ENCODE measurements at places on chromosomes 4 and X. TPM values are rescaled to one million over a fixed set of nuclear protein-coding genes. Genes with fewer than 3 reads are reported as not detected.

DNA sequence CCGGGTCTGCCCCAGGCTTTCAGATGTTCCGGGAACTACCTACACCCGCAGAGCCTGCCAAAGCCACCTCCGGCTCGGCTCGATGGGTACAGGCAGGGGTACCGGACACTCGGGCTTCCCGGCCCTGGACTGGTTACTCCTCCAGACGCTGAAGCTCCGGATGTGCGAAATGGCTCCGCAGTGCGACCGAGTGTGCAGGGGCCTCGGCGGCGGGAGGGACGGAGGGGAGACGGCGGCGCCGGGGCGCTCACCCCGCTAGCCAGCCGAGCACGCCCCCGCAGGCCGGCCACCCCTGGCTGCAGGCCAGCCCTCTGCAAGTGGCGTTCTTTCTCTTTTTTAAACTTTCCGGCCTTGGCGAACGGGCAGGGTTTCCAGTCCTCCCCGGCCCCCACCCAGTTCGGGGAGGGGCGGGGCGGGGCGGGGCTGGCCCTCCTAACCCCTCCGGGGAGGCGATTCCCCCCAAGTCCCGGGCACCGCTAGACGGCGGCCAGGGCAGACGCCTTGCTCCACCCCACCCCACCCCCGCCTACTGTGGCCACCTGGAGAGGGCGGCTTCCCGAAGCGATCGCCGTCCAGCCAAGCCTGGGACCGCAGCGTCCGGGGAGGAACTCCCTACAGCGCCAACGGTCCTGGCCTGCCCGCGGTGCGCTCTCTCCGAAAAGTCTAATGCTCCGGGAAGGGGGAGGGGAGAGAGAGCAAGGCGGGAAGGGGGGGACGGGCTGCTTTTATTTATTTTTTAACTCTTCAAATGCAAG lies 7.5 kb downstream of the BCOR start:
- DNase-seq: no peak

GRCh38 chr4:25013756-25014661 lies 16.7 kb downstream of the LGI2 start:
- DNase-seq: peak; percentile 83

- DNase-seq: no peak
These were observed 371.8 kb downstream of the ADGRL3 start for GRCh38 chr4:61571761-61572559.

DNA sequence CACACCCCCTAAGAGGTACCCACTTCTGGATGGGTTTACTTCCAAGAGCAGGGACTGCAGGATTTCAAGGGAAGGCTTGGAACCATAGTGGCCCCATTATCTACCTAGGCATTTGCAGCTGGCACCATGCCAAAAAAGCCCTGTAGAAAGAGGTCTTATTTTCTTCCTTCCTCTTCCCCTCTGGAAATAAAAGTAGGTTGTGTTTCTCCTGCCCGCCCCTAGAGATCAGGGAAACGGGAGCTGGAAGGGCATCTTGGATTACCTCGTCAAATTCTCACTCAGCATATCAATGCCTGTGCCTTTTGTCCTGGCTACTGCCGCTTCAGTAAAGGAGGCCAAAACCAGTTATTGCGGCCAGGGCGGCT lies 1.6 kb downstream of the SCD5 start:
- DNase-seq: no peak

The MAGEA10 gene
- polyA plus RNA-seq: not detected

GRCh38 chr4:64781737-64782326 lies 372.6 kb upstream of the TECRL start:
- no peak for DNase-seq

DNA sequence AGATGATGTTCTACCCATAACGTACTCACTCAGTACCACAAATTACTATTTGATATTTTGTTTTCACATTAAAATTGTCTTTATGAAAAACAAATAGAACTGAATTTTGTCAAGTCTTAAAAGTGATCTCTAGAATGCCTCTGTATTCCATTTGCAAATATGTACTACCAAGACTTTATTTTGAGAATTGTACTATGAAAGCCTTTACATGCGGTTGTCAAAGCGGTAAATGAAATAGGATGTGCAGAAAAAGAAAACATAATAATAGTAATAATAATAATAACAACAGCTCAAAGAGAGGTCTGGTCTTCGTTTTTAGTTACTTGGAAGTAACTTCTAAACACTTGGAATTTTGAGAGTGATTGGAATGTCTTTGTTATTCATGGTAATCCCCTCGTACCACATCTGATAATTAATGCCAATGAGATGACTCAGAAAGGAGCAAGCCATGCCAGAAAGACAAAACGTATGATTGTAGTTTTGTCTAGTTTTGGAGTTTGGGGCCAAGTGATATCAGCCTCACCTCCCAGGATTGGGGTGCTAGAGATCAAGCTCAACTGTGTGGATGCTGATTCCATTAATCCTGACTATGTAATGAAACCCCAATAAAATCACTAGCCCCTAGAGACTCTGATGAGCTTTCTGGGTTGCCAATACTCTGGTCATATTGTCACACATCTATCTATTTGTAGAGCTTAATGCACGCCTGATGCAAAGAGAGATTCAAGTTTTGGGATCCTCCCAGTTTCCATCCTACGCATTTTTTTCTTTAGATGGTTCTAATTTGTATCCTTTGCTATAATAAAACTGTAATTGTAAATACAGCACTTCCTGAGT lies 20.2 kb upstream of the CTSO start:
- no peak for DNase-seq

The MAP7D2 gene
- polyA plus RNA-seq: 3.7 TPM

DNA sequence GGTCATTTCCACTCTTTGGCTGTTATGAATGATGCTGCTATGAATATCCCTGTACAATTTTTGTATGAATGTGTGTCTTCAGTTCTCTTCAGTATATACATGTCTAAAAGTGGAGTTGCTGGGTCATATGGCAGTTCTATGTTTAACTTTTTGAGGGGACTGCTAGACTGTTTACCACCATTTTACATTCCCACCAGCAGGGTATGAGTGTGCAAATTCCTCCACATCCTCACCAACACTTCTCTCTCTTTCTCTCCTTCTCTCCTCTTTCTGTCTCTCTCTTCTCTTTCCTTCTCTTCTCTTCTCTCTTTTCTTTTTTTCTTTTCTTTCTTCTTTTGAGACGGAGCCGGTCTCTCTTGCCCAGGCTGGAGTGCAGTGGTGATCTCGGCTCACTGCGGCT lies 7.8 kb downstream of the WWC2 start:
- no peak for DNase-seq

The DDIT4L gene
- 3.0 TPM for polyA plus RNA-seq

- DNase-seq: no peak
These were observed 176.4 kb upstream of the GYPA start for GRCh38 chr4:144316869-144317268.
